ENCODE measurements at places on chromosomes 3 and 15.

GRCh38 chr3:146250449-146251382 lies at the start of gene PLSCR4:
Gene PLSCR4, minus strand, starts transcription at chr3:146251105. Its CDS starts 29,034 bp downstream, at chr3:146222071.
- no peak for DNase-seq

- DNase-seq: peak; percentile 5
Observed at GRCh38 chr3:149393345-149394160, 16.1 kb upstream of the TM4SF1 start.

- DNase-seq: no peak
Observed at GRCh38 chr3:159448902-159449301, 539.7 kb upstream of the IL12A start.

DNA sequence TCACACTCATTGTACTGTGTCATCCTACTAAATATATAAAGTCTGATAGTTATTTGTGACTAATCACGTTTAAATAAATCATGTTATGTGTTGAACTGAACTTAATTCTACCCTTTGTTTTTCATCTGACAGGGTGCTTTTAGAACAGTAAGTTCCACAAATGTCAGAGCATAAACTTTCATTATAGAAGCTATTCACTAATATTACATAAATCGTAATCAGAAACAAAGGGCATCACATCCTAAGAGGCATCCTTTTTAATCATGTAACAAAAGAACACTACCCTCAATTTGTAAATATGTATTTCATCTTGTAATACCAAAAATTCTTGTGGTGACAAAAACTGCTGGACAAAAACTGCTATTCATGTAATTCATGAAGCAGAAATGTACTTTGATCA lies 50.8 kb downstream of the KCNH8 start:
- no peak for DNase-seq

GRCh38 chr3:134143828-134144401 lies 106.7 kb downstream of the RYK start:
- no peak for DNase-seq

GRCh38 chr3:8579096-8579495 lies 65.5 kb downstream of the SSUH2 start:
- DNase-seq: no peak

DNA sequence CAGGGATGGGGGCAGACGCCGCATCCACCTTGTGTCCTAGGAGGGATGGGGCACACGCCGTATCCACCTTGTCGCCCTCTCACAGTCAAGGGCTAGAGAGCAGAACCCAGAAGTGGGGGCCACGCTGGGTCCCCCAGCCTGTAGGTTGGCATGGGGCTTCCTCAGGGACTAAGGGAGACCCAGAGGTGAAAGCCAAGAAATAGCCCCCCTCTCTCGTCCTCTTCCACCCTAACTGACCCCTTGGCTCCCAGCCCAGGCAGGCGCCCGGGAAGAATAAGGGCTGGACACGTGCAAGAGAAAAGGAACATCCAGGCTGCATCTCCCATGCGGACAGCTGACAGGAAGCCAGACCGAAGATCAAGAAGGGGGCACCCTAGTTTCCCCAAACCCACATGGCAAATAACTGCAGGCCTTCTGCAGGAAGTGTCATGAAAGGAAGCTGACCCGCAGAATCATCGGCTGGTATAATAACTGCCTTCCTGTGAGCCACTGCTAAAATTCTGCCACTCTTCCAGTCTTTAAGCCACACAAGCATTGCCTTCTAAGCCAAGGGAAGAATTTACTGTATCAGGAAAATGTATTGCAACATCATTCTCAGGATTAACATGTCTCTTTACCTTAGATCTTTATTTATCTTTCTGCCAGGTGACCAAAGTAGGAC lies 38.5 kb upstream of the TFRC start:
- DNase-seq: no peak

GRCh38 chr3:157418104-157418503 lies 18.5 kb upstream of the PTX3 start:
- DNase-seq: no peak

- DNase-seq: no peak
Observed at GRCh38 chr3:36379872-36380220, 458 bp upstream of the STAC start.

GRCh38 chr3:38645076-38645475 lies 4.4 kb downstream of the SCN5A start:
- DNase-seq: no peak

GRCh38 chr3:160780245-160780644 lies 24.2 kb downstream of the PPM1L start:
- DNase-seq: peak; percentile 38

GRCh38 chr15:36498916-36499315 lies 80.5 kb upstream of the CDIN1 start:
- DNase-seq: no peak

DNA sequence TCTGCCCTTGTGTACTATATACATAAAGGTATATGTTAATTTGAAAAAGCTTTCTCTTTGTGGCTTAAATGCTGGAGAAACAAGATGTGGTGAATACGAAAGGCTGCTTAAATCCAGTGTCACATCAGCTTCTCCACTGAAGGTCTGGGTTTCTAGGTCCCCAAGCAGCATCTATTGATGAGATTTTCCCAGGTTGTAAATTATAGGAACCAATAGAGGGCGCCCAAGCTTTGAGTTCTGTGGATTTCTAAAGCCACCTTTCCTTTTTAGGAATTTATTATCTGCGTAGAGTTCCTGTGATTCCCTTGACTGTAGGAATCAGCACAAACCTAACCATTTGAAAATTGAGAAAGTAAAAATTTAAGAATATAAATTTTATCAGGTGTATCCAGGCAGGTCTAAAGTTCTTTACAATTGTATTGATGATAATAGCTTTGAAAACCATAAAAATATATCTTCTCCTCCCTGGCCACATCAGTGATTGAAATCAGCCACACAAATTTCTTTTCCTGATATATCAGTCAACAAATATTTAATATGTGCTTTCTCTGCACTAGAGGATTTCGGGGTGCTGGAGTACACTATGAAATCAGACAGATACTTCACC lies 88.3 kb upstream of the ADAMTSL3 start:
- DNase-seq: no peak

GRCh38 chr3:11134794-11135193 lies 19.5 kb upstream of the HRH1 start:
- no peak for DNase-seq

- no peak for DNase-seq
Observed at GRCh38 chr15:88091444-88092016, 165.0 kb downstream of the NTRK3 start.

GRCh38 chr3:77197408-77197807 lies 157.5 kb downstream of the ROBO2 start:
- DNase-seq: no peak

GRCh38 chr3:194667363-194667762 lies 4.6 kb downstream of the LSG1 start:
- DNase-seq: no peak

GRCh38 chr3:45553469-45553974 lies 41.0 kb upstream of the LIMD1 start:
- DNase-seq: no peak

DNA sequence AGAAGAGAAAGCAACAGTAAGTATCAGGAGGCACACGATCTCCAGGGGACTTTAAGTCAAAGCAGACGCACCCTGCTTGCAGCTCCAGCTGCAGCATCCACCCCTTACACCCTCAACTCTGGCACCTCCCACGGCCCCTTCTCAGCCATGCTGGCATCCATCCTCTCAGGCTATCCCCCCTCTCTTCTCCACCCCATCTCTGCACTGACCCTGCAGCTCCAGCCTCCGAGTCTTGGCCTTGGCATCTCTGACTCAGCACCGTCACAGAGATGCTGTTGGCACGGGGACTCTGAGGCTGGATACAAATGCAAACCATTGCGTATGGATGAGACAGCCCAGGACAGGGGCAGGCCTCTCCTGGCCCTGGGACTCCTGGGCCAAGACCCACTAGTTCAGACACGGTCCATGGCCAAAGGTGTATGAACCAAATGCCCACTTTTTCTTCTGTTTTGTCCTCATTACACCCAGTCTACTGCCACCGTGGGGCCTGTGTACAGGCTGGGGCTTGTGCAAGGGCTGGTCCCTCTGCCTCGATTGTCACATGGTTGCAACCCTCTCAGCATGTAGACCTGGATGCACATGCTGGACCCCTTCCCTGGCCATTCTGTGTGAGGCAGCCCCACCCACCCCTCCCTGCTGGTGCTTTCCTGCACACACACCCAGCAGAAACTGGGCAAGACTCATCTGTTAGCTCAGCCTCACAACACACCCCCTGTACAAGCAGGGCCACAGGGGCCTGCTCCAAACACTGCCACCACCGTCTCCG lies 18.7 kb upstream of the ZXDC start:
- DNase-seq: no peak

- no peak for DNase-seq
Observed at GRCh38 chr3:54053211-54053610, 69.1 kb upstream of the CACNA2D3 start.

Data from SIG-M5 (cell line).